SIG-M5 (cell line): ENCODE measurements at places on chromosomes 4 and X.

DNA sequence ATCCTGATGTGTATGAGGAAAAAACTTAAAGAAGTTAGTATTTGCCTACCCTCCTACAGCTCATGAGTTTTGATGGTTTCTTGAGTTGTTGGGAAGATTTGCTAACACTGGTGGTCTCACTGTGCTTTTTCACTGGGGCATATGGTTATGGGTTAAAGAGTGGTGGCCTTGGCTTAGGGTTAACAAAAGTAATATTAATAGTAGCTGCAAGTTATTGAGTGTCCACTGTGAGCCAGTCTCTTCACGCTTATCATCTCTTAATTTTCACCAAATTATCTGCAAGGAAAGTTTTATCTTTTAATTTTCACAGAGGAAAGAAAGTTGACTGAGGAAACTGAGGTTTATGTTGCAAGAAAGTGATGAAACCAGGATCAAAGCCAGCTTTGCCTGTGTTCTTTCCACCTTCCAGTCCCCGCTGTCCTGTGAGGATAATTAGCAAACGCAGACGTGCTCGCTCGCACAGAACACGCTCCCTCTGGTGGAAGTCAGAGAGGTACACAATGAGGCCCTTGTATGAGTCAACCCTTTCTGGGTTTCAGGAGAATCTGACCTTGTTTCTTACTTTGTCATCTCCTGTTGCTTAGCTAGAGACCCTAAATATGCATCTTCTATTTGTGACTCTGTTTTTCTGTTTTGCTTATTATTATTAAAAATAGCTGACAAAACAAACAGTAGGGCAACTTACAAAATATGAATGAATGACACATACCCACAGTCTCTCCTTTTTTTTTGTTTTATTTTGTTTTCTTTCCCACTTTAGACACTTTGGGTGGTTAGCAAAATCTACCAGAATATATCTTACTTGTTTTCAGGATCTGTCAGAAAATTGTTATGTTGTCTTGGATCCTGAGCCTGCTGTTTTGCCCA lies 94.3 kb downstream of the DDIT4L start:
- no peak for DNase-seq

DNA sequence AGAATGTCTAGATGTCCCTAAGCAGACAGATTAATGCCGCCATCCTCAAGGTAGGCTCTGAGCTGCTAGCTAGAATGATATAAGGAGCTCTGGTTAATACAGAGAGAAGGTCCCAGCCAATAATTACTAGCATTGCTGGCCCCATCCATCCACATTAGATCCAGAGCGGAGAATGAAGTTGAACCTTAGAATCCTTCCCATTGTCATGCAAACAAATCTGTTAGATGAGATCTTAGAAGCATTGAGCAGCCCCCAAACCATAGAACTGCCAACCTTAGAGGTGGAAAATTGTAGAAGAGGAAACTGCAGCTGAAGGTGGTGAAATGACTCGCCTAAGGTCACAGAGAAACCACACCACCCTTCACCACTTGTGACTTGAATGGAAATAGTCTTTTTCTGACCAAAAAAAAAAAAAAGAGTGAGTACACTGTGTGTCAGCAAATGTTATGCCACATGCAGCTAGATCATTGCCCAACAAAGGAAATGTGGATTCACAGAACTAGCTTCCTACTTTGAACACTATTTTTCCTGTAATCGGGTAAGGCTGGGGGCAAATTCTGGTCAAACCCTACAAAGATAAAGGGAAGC lies 162.1 kb downstream of the SMIM20 start:
- DNase-seq: peak; percentile 80

DNA sequence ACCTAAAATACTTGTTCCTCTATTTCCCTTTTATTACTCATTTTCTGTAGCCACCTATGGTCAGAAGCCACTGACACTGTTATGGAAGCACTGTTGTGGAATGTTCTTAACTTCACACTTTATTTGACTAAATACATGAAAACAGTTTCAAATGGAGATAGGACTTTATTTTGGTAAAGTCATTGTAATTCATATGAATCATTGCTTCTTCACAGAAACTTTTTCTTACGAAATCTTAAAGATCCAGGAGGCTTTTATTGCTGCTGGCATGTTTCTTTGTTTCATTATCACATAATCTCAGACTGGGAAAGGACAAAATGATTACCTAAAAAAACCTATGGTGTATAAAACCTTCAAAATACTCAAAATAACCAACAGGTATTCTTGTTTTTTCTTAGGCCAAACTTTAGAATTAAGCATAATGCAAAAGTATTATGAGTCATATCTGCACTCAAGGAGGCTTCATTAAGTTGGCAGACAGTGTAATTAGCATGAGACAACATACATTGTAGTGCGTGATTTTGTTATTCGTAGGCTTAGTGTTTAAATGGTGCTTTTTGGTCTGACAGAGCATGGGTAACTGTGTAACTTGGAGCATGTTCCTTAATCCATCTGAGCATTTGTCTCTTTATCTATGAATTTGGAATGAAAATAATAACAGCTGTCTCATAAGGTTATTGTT lies 58.0 kb downstream of the SH3BGRL start:
- DNase-seq: no peak

GRCh38 chr4:69811166-69811565 lies 48.8 kb downstream of the SULT1E1 start:
- DNase-seq: no peak

GRCh38 chr4:26104056-26104685 lies 190.2 kb downstream of the SMIM20 start:
- DNase-seq: no peak

DNA sequence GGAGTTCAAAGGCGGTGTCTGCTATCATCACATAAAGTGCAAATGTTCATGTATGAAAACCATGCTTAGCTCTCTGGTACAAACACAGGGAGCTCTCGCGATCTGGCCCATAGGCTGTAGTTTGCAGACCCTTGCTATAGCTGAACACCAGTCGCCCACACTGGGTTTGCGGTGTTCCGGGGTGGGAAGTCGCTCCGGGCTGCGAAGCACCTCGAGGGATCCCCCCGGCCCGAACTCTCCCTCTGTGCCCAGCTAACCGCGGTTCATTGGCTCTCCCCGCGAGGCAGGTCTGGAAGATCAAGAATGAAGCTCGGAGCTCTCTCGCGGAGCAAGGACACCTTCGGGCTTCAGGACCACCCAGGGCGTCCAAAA lies 341 bp upstream of the PRPS2 start:
- no peak for DNase-seq

- DNase-seq: no peak
These were observed 128.3 kb upstream of the MED14 start for GRCh38 chrX:40863671-40864070.

GRCh38 chr4:37524267-37524666 lies 161.9 kb downstream of the RELL1 start:
- DNase-seq: no peak

DNA sequence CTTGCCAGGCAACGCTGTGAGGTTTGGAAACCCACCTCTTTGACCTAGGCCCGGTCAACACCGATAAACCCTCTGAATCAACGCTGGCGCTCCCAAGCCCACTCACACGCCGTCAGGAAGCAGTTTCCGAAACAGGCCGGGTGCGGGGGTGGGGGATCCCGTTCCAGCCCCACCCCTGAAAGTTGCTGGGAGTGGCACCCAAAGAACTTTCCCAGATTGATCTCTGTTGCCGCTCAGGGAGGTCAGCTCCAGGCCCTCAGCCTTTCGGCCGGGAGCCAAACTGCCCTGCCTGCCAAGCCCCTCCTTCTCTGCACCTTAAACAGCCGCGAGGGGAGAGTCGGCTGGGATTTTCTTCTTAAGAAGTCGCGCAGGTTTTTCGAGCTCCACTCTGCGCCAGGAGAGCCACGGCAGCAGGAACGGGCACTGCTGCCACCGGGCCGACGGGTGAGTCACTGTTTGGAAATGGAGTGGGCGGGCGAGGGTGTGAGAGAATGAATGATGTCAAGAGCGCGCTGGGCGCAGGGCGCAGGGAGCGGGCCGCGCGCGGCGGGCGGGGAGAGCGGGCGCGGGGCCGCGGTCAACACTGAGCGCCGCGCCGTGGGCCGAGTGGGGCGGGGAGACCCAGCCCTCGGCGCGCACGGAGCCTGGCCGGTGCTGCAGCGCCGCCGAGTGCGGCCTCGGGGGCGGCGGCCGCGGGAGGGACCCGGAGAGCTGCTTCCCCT lies at the start of gene SGMS2:
SGMS2 (plus strand) TSS at position 583 of the 722 bp plus-strand sequence. CDS start 70,622 bp downstream, outside the sequence.
- DNase-seq: no peak

DNA sequence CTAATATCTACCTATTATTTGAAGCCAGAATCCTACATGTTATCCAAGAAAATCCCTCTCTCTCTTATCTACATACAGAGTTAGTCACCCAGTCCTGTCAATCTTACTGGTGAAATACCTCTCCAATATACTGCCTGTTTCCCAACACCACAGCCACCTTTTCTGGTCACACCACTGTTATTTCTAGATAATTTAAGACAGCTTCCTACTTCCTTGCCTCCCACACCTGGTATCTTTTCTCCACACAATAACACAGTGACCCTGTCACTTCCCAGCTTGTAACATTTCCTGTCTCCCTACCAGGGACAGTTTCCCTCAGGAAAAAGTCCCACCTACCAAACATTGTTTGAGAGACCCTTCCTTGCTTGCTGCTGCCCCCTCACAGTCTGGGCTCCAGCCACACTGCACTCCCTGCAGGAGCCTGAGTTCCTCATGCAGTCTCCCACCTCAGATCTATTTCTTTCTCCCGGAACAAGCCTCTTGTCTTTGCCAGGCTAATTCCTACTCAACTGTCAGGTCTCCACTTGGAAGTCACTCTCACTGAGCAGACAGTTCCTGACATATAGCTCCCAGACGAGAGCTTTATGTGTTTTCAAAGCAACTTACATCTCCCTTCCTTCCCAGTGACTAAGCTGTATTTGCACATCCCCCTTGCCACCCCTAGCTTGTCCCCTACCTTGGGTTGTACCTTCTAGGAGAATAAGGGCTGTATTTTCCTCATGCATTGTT lies 73.6 kb upstream of the QRFPR start:
- no peak for DNase-seq

- no peak for DNase-seq
These were observed 14.1 kb downstream of the XIAP start for GRCh38 chrX:123873956-123874355.

GRCh38 chr4:169271692-169272007 lies 894 bp upstream of the SH3RF1 start:
- DNase-seq: no peak

GRCh38 chr4:109912706-109913595 lies at the start of gene EGF:
Gene EGF, plus strand, starts transcription at chr4:109912883. Its CDS starts 453 bp downstream, at chr4:109913336.
- DNase-seq: no peak

DNA sequence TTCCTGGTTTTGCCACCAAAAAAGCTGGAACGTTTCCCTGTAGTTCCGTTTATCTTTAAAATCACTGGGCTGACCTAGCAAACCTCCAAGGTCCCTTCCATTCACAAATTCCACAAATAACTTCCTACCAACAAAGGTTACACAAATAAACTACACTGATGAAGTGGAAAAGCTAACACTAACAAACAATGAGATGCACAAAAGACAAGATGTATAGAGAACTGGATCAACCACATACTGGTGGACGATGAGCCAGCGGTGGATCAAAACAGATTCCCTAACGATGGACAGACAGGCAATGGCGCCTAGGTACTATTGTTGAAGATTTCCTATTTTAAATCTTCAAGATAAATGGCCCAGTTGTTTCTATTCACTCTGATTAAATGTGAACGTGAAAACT lies 15.5 kb downstream of the AFAP1 start:
- no peak for DNase-seq

GRCh38 chr4:8237256-8237989 lies 32.1 kb upstream of the HTRA3 start:
- DNase-seq: no peak
